ENCODE measurements at places on chromosomes 2 and 18.

DNA sequence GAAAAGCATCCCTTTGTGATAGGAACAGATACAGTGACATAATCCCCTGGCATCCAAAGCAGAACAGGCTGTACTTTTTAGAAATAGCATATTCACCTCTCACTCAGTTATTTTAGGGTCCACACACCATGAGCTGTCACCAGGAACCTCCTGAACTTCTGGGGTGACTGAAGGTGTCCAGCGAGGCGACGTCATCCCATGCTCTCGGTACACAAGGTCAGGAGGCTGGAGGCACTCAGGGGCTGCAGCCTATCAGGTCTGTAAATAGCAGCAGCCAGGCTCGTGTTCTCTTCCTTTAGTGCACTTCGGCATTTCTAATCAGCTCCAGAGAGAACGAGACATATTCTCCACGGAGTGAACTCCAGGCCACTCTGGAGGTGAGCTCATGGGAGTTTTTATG, 98.3 kb downstream of the GATA6 start:
- DNase-seq: no peak

DNA sequence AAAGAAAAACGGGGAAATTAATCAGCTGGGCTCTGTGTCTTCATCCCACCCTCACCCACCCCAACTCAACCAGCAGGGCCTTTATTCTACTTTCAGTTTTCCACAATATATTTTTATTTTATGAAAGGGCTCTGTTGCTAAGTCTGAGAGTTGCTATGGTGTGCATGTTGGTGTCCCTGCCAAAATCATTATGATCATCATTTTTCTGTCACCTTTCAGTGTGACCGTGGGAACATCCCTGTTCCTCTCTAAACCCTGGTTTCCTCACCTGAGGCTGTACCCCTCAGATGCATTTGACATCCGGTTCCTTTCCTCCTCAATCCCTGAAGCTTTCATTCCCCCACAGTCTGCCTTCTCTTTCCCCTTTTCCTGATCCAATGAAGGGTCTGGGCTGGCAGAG, 180.5 kb downstream of the ZFP36L2 start:
- no peak for DNase-seq

DNA sequence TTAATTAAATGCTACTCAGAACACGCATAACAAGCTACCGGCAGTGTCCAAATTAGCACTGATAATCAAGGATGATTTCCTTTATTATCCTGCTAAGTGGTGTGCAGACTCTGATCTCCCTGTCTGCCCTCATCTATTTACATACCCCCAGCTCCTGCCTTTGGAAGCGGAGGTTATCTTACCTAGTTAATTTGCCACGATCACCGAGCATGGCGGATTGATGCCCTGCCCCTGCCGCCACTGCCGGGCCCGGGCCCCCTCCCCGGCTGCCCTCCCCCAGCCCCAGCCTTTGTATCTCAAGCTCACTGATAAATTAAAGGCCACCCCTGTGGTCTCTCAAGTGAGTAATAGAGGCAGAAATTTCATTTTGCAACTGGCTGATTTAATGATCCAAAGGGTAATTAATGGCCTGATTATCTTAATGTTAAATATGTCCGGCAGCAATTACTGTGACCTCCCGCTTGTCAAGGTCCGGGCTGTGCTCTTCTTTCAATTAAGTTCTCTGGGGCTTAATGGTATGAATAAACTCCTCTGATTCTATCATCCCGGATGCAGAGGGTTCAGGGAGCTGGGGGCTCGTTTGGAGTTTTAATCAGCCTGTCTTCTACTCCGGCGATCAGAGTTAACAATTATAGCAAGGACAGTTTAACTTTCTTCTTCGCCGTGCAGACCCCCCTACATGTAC, 113.4 kb downstream of the GBX2 start:
- no peak for DNase-seq

GRCh38 chr2:157848213-157848612, 27.9 kb downstream of the ACVR1 start:
- no peak for DNase-seq

DNA sequence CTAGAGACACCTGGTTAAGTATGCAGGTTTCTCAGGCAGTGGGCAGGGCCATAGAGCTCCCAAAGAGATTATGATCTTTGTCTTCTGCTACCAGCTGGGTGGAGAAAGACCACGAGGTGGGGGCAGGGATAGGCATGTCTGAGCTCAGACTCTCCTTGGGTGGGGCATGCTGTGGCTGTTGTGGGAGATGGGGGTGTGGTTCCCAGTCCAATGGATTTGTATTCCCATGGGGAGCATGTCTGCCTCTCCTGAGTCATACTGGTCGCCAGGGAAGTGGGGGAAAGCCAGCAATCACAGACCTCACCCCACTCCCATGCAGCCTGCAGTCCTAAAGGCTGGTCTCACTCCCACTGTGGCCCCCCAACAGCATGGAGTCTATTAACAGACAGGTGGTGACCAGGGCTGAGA, 31.4 kb upstream of the RHOB start:
- DNase-seq: peak; percentile 36

DNA sequence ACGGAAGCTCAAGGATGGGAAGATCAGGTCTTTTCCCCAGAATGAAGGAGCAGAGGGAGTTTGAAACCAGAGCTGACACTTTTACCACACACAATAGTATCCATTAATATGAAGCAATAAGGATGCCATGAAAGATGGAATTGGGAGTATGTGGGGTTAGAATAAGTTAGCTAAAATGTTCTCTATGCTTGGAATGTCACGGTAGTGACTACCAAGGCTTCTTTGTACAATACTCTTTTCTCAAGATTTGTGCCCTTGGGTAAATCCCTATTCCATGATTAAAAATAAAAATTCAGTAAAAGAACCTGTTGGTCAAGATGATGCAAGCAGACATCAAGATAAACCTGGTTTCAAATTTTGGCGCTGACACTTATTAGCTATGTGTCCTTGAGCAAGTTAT, 75.0 kb downstream of the NRXN1 start:
- no peak for DNase-seq

GRCh38 chr2:237629739-237630138, 2.4 kb downstream of the LRRFIP1 start:
- DNase-seq: peak; percentile 76

- DNase-seq: no peak
Measured at GRCh38 chr2:96884299-96885094, 14.6 kb upstream of the SEMA4C start.

GRCh38 chr2:199716807-199717586, 134.0 kb downstream of the FTCDNL1 start:
- peak; percentile 9 for DNase-seq

DNA sequence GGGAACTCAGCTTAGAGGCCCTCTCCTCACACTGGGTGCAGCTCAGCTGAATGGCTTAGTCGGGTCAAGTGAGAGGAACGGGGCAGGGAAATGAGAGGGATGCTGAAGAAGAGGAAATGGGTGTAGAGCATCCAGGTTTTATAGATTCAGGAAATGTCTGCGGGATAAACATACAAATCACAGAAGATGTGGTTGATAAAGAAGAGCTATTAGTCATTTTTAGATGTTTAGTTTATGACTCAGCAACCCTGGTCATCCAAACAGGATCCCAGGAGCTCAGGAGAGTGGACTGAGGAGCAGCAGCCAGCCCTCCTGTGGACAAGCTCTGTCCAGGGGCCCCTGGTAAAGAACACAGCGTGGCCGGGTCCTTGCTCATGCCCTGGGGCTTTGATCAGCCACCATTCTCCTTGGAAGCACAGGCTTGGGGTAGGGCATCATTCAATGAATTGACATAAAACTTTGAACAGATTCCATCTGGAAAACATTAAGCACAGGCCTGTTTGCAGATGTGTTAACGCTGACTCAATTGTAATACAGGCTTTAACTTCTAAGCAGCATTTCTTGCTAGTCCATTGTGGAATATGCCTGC, 83.0 kb downstream of the NPAS2 start:
- DNase-seq: peak; percentile 99

All from EH (cell line).